ENCODE measurements at places on chromosomes 11 and 22.

DNA sequence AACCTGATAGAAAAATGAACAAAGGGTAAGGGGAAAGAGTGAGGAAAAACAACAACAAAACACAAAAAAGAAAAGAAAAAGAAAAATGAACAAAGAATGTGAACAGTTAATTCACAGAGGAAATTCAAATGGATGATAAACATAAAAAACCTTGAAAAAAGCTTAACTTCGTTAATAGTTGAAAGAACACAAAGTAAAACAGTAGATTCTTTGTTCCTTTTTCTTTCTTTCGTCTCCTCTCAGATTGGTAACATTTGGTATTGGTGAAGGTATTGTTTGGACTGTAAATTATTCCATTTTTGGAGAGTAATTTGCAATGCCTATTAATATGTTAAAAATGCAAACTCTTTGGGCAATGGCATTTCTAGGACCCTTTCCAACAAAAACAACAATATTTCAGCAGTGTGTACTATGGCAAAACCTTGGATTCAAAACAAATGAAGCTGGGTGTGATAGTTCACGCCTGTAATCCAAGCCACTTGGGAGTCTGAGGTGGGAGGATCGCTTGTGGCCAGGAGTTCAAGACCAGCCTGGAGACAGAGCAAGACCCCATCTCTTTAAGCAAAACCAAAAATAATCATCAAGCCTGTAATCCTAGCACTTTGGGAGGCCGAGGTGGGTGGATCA, 3.3 kb upstream of the BACE1 start:
- no peak for DNase-seq

- DNase-seq = no peak
Observed at GRCh38 chr11:70836071-70836470, 416.3 kb downstream of the SHANK2 start.

- DNase-seq = no peak
Observed at GRCh38 chr11:33989461-33989860, 62.1 kb upstream of the CAPRIN1 start.

DNA sequence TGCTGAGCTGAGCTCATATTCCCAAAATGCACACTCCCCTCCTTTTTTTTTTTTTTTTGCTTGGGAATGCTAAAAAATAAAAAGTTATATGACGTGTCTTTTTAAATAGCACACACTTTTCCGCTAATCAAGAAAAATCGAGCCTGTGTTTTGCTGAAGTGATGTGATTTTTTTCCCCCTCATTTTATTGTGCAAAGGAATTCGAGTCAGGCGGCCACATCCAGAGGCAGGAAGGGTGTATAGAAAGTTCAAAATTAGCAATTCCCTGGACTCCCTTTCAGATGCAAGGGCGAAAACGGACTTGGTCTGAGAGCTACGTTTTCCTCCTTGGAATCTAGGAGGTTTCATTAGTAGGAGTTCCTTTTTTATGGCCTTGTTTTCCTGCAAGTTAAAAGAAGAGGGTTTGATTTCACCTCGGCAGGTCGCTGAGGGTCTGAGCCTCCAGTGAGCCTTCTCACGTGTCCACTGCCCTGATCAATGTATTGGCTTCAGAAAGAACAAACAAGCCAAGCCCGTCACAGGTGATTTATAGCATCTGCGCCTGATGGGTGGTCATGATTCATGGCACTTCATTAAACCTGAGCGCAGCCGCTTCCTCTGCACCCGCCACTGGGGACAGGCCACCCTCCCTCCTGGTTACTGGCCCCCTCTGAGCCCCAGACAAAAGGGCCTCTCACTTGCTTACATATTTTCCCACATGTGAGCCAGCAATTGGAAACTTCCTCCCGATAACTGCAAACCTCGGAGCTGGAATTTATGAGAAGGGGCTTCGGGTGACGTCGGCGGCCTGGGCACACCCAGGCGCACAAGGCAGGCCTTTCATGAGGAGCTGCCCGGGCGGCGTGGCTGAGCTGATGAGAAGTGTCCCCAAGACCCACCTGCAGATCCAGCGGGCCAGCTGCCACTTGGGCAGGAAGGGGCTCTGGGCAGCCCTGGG, 64.4 kb upstream of the LINC01488 start:
- DNase-seq = no peak

- DNase-seq = no peak
Observed at GRCh38 chr11:115169251-115169650, 335.0 kb downstream of the CADM1 start.

- DNase-seq = no peak
Observed at GRCh38 chr11:72078477-72078876, 1.9 kb downstream of the NUMA1 start.

- DNase-seq = no peak
Observed at GRCh38 chr22:23302171-23303002, 122.1 kb downstream of the BCR start.

DNA sequence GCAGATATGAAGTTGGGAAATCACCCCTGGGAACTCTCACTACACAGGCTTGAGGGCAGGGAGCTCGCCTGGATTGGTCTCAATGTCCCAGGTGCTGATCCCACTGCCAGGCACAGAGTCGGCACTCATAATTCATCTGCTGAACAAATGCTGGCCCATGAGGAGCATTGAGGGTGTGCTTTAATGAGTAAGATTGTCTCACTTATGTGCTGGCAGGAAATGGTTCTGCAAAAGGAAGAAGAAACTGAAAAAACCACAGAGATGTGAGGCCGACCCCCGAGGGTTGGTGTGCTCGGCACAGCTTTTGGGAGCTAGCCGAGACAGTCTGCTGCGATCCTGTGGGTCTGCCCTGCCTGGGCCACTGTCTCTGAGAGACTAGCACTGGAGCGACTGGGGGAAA, 9.4 kb downstream of the PLAAT2 start:
- no peak for DNase-seq

GRCh38 chr11:125167954-125168835, 3.6 kb downstream of the PKNOX2 start:
- DNase-seq = no peak

- no peak for DNase-seq
Observed at GRCh38 chr11:1997755-1998154, at the start of gene H19. Gene H19, minus strand, starts transcription at chr11:1997842.

DNA sequence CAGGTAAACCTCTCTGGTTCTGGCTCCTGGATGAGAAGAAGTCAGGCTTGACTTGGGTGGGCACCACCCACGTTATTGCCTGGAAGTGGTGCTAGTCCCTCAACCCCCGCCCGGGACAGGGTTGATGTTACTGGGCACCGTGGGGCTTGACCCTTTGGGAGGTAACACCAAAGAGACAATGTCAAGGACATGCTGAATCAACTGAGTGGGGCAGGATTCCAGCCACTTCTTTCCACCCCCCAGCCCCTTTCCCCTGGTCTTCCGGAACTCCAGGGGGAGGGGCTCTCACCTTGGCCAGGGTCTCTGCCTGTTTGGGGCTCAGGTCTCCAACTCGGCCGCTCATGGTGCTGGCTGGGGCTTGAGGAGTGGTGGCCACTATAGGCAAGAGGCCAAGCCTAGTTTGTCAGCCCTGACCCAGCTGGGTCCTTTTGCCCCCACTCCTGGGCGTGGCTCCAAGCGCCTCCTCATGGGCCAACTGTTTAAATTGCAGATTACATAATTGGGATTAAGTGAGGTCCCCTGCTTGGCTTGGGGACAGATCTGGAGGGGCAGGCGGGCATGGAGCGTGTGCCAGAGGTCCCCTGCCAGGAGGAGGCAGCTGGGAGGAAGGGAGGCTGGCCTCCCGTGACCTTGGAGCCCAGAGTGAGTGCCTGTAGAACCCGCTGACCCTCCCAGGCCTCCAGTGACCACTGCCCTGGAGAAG, at the start of gene SEC14L3:
Gene SEC14L3 (minus strand): TSS at position 402 of the 703 bp plus-strand sequence. CDS start 59 bp downstream, at position 343.
- DNase-seq = no peak
